RKO (cell line): ENCODE measurements at places on chromosomes 3 and 15.

- no peak for DNase-seq
Observed at GRCh38 chr3:42633544-42633943, 20.0 kb upstream of the ZBTB47 start.

DNA sequence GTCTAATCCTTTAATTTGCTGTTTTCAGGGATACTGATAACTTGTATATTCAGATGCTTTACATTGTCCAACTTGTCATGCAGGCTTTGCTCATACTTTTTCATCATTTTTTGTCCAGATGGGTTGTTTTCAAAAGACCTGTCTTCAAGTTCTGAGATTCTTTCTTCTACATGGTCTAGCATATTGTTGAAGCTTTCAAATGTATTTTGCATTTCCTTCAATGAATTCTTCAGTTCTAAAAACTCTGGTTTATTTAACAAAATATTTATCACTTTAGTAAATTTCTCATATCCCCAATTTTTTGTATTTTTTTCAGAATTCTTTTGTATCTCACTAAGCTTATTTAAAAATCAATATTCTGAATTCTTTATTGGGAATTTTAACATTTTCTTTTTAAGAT, 388.3 kb upstream of the IL12A start:
- no peak for DNase-seq

DNA sequence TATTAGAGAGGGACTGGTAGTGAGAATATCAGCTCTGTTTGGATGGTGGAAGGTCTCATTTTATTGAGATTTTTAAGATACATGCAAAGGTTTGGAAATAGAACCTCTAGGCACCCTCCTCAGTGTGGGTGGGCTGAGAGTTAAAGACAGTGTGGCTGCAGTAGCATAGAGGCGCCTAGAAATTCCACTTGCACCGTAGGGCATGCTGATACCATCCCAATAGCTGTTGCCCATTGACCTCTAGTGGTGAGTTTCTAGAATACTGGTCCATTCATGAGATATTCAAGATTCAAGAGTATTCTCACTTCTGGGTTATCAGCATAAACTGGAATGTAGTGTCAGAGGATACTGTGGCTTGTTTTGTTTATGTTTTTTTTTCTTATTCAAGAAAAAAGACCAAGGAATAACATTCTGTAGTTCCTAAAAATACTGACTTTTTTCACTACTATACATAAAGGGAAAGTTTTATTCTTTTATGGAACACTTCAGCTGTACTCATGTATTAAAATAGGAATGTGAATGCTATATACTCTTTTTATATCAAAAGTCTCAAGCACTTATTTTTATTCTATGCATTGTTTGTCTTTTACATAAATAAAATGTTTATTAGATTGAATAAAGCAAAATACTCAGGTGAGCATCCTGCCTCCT, 87.2 kb downstream of the TGFBR2 start:
- peak; percentile 74 for DNase-seq

DNA sequence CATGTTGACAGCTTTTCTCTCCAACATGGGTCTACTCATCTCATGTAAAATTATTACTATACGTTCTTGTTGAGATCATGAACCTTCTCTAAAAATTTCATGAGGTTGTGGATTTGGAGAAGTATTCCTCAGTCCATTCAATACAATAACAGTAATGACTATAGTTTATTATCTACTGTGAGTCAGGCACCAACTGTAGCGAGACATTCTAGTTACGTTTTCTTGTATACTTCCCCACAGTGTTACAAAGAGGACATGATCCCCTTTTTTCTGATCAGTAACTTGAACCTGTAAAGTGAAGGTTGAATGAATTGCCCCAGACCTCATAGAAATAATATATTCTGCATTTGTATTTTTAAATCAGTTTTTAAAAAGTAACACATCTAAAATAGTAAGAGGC, 76.4 kb downstream of the AKAP13 start:
- no peak for DNase-seq

DNA sequence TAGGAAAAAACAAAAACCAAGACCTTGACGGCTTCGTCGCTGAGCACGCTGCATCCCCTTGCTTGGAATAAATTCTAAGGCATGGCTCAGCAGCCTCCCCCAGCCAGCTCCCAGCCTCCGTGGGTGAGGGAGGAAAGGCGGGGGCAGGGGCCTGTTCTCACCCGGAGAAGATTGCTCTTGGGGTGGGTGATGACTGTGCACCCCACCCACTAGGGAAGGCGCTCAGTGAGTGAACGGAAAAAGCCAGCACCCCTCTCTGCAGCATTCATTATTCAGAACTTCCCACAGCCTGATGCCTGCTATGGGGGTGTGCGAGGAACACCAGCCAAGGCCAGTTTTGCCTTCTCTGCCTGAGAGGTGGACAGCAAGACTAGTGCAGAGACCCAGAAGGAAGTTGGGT, 19.3 kb upstream of the NTRK3 start:
- DNase-seq: no peak

DNA sequence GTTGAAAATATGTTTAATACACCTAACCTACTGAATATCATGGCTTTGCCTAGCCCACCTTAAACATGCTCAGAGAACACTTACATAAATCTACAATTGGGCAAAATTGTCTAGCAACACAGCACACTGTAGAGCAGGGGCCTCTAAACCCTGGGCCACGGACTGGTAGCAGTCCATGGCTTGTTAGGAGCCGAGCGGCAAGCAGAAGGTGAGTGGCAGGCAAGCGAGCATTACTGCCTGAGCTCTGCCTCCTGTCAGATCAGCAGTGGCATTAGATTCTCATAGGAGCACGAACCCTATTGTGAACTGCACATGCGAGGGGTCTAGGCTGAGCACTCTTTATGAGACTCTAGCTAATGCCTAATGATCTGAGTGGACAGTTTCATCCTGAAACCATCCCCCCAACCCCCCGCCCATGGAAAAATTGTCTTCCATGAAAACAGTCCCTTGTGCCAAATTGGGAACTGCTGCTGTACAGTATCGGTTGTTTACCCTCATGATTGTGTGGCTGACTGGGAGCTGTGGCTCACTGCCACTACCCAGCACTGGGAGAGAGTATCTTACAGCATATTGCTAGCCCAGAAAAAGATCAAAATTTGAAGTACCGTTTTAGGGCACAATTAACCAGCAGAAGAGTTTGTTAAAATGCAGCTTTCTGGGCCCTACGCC, 26.1 kb downstream of the CMSS1 start:
- no peak for DNase-seq

DNA sequence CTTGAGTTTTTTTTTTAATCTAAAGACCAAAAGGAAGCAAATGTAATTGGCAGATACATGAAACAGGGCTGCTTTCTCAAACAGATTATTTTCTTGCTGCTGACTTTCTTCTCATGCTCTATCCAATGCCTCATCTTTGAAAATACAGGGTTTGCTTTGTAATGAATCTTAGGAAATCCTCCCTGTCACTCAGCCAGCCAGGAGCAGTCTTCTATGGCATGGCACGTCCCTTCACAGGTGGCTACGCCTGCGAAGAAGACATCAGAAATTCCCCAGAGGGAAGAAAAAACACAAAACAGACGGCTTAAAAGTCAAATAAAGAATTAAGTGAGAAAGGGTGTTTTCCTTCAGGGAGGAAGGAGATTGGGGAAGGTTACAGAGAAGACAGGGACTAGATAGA, 242.5 kb downstream of the IGSF11 start:
- DNase-seq: no peak

- DNase-seq: peak; percentile 45
Observed at GRCh38 chr3:52204337-52205073, 6.5 kb downstream of the ALAS1 start.

DNA sequence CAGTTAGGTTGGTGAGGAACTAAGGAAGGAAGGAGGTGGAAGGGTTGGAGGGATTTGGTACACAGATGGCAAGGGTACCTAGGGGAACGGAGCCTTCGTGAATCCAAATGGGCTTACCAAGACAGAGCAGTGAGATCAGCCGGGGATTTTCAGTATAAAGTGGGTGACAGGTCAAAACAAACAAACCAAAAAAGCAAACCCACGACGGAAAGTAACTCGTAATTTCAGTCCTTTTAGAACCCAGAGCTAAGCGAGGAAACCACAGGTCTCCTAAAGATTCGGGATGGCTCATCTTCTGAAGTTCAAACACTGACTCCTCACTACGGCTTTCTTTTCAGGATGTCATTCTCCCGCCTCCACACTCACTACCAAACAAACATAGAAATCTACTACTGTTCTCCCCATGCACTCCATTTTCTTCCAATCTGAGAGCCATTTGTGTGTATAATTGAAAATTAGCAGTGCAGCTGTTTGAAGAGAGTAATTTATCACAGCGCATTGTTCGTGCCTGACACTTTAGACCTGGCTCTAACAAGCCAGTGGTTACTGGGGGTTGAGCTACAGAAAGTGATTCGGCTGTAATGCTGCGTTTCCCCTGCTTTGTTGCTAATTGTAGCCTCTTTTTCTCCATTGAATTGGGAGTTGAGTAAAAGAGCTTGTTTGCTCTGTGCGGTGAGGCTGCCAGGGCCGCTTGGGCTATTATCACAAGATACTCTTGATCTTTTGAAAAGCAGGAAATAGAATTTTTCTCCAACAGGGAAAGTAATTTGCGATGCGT, 64.7 kb upstream of the CCDC39 start:
- no peak for DNase-seq

DNA sequence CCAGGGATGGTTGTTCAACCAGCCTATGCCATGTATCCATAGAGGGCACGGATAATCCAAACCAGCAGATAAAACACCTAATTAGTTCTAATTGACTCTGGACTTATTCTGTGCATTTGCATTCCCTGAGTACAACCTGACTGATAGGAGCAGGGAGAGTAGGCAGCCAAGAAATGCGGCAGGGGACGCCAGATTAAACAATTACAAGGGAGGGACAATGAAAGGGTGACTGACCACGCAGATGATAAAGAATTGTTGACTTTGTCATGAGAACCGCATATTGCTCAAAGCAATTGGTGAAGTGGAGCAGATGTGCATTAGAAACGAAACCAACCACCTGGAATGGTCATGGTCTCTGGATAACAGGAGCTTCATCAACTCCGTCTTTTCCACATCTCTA, 369.1 kb upstream of the FRG2C start:
- DNase-seq: no peak
